ENCODE measurements at places on chromosomes 2 and 18.

- DNase-seq: no peak
These were observed 1010.7 kb upstream of the ZEB2 start for GRCh38 chr2:145530653-145531052.

- DNase-seq: no peak
These were observed 24.2 kb upstream of the KLF11 start for GRCh38 chr2:10019174-10019573.

- no peak for DNase-seq
These were observed 70.9 kb downstream of the AAK1 start for GRCh38 chr2:69572641-69573040.

DNA sequence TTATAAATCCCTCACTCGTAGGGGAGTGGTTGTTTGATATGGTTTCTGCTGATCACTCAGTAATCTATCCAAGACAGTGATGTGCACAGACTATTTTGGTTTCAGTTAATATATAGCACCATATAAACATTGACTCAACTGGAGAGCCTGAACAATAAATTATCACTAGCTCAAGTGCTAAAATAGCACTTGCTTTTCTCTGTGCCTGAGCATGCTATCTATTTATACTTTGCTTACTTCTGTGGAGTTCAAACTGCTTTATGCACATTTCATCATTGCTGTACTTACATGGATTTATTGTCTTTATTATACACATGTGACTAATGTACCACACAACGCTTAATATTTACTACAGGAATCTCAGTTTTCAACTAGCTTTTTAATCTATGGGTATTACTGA lies 133.6 kb downstream of the BCL2 start:
- DNase-seq: no peak

GRCh38 chr2:164510895-164511294 lies 110.4 kb downstream of the GRB14 start:
- DNase-seq: no peak

DNA sequence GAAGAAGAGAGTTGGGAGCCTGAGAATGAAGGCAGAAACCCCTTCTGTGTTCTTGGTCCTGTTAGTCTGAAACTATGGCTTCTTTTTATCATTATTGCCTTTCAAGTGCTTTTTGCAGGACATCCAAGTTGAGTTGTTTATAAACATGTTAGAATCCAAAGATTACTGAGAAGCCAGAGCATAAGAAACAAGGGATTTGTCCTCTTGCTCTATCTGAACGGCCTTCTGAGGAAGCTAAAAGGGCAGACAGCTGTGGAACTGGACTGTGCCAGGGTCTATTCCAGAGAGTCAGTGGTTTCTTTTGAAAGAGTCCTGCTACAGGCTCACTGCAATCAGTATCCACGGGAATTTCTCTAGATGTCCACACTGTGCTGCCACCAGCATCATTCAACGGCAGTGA lies 86.6 kb downstream of the ARHGAP28 start:
- no peak for DNase-seq

DNA sequence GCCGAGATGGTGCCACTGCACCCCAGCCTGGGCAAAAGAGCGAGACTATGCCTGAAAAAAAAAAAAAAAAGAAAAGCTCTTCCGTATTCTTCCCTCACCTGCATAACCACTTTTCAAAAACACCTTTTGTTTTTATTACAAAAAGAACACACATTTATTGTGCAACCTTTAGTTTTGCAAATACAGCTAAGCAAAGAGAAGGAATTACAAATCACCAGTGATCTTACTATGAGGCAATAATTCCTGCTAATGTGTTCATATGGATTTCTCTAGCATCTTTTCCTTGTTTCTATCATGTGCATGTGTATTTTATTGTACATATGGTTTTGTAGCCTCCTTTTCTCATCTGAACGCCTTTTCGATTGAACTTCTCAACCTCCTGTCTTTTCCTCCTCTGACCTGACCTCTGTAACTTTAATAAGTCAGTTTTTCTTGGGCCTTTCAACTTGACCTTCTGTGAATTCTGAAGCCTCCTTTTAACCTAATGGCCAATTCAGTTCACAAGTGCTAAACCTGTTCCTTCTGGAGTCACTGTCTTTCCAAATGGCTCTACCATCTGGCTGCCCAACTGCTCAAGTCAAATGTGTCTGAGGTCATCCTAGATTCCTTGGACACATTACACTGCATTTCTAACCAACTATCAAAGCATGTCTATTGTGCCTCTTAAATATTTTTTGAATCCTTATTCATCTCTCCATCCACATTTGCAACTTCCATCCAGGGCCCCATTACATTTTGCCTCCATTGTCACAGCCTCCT lies 59.1 kb upstream of the DAPL1 start:
- no peak for DNase-seq

GRCh38 chr2:55420439-55420725 lies 726 bp upstream of the CCDC88A start:
- no peak for DNase-seq

DNA sequence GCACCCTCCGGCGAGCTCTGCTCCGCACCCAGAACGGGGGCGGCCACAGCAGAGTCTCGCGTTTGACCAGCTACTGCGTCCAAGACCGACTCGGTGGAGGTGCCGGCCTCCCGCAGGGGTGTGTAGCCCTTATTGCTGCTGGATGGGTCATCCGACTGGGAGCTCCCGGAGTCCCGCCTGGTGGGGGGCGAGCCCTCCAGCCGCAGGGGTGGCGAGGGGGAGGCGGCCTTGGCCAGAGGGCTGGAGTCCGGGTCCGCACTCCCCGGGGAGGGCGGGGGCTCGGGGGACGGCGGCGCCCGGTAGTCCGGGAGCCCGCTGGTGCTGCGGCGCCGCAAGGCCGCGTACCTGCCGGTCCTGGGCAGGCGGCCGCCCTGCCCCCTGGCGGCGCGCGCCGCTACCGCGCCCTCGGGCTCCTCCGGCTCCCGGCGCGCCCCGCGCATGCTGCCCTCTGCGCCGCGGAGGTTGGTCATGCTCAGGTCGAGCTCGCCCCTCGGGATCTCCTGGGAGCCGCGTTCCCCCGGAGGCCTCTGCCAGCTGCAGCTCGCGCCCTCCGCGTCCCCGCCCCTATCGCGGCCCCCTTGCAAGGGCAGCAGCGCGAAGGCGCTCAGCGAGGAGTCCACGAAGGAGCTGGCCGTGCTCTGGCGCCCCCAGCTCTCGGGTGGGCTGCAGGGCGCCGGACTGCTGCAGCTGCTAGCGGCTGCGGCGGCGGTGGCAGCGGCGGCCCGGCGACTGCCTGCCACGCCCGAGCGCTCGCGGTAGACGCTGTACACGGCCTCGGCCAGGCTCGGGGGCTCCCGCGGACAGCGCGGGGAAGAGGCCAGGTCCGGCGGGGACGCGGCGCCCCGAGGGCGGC lies 4.8 kb downstream of the TMEM200C start:
- DNase-seq: no peak

- no peak for DNase-seq
These were observed 3.8 kb upstream of the SEMA4C start for GRCh38 chr2:96873651-96874096.

- DNase-seq: no peak
These were observed 362.8 kb upstream of the HS6ST1 start for GRCh38 chr2:128681507-128681906.

DNA sequence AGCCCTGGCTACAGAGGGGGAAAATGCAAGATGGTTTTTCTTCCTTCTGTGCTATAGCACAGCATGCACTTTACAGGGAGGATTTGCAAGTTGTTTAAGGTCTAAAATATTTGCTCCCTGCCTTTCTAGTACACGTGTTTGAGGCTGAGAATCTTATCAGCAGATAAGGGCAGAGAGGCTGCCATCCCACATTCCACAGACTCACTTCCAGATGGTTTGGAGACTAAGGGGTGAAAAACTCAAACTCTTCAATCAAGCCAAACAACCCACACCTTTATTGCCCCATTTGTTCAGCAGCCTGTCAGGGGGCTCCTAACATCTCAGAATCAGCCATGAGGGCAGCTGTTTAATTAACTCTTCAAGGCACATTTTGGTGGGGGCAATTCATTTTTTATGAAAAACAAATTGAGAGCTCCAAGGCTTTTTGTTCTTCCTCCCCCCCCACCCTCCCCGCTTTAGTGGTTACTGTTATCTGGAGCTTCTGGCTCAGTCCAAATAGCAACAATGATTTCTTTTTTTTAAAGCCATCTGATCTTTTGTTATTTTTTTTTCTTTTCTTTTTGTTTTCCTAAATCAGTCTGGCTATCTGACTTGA lies 242.6 kb upstream of the NT5C1B start:
- no peak for DNase-seq

DNA sequence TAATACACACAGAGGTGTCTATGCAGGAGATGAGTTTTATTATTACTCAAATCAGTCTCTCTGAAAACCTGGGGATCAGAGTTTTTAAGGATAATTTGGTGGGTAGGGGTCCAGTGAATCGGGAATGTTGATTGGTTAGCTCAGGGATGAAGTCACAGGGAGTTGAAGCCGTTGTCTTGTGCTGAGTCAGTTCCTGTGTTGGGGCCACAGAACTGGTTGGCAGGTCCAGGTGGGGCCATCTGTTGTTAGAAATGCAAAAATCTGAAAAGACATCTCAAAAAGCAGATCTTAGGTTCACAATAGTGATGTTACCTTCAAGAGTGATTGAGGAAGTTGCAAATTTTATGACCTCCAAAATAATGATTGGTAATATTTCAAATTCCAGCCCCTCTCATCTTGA lies 86.9 kb downstream of the VSNL1 start:
- DNase-seq: no peak

- DNase-seq: no peak
These were observed 49.1 kb downstream of the TFPI start for GRCh38 chr2:187505065-187505672.

GRCh38 chr18:26286008-26286407 lies 59.8 kb downstream of the TAF4B start:
- DNase-seq: no peak

DNA sequence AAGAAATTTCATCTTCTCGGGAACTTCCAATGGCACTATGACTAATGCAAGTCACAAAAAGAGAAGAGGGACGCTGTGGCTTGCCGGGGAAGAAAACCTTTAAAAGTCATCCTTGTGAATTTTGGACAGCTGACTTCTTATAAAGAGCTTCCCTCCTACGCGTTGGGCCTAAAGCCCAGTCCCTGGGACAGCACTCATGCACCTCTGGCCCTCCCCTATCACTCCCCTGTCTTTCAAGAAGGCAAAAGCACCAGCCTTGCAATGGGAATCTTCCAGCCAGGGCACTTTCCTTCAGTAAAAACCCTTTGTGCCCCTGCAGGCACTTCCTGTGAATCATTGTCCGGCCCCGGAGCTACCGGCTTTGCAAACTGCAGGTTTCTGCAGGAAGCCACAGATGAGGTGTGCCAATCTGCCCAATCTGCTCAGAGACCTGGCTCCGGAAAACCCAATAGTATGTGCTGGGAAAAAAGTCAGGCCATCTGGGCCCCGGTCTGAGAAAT lies 7.1 kb downstream of the MREG start:
- DNase-seq: no peak

DNA sequence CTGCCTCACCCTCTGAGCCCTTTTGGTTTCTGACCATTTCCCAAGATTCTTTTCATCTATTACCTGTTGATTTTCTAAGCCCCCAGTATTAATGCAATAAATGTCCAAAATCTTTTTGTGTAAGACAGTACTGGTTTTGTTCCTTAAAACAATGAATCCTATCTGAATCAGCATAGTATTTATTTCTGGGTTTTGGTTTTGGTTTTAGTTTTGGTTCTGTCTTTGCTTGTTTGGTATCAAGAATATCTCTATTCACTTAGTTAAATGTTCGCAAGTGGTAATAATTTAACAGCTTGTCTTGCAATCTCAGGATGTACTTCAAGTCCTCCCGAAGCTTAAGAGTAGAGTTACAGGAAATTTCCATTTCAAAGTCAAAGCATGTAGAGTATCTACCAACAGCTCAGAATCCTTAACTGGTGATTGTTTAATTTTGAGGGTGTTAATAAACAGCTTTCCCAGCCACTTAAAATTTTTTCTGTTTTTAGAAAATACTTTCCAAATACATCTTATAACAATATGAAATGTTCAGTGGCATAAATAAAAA lies 67.7 kb upstream of the NEDD4L start:
- no peak for DNase-seq

DNA sequence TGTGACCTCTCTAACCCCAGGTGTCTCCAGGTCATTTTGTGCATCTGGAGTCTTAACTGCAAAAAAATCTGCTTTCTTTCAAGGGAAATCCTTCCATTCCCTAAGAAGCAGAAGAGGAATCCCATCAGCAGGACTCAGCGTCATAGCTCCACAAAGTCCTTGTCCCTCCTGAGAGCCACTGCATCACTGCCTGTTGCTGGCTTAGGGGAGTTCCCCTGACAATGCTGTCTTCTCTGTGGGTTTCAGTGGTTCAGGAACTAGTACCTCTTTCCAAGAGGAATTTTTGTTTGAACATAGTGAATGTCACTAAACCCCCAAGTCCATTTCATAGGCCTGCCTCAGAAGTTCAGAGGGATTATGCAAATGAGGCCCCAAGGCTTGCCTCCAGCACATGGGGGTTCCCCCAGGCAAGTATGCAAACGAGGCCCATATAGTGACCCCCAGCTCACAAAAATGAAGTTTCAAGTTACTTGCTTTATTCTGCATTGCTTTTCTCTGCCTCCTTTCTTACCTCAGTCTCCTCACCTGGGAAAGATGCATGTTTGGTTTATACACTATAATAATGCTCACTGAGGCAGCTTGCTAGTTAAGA lies 513.9 kb upstream of the MEX3C start:
- DNase-seq: no peak

GRCh38 chr18:55433648-55434047 lies 154.3 kb downstream of the TCF4 start:
- DNase-seq: no peak

- DNase-seq: no peak
These were observed 4.3 kb upstream of the GATA6 start for GRCh38 chr18:22165049-22165602.
